Ovary (tissue), 10 donors: ENCODE measurements at places on chromosomes 6 and 20. TPM values are rescaled to one million over a fixed set of nuclear protein-coding genes. Genes with fewer than 3 reads are reported as not detected.

- H3K4me3 ChIP-seq = no peak overlapping the region
- no peaks in the 10 kb centered on the region for H3K27me3 ChIP-seq
- H3K4me1 ChIP-seq = no peaks in the 10 kb centered on the region
- H3K27ac ChIP-seq = no peak overlapping the region
- DNase-seq = no peak
These were observed 47.0 kb downstream of the COL19A1 start for GRCh38 chr6:69913361-69913760.

DNA sequence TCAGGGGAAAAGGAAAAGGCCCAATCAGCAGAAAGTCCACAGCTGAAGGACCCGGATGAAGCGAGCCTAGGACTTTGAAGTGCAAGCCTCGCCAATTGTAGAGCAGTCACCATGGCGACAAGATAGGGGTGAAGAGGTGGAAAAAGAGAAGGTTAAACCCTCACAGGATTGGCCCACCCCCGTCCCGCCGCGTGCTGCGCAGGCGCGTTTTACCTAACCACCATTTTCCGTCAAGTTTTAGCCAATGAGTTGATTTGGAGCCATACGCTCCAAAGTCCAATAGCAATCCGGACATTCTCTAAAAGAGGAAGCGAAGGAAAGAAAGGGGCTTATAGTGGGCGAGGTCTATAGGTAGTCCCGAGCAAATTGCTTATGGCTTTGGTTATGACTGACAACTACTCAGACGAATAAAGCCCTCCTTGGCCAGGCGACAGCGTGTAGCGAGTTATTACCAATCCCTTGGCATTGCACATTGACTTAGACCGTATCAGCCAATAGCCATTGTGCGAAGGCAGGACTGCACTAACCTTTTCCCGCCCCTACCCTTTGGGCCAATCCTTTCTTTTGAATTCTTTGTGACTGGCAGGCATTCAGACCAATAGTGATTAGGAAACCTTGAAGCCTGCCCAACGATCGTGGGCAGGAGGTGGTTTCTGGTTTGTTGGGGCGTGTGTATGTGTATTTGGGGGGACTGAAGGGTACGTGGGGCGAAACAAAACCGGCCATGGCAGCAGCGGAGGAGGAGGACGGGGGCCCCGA, at the start of gene RNF5:
Gene RNF5, plus strand, starts transcription at position 618 of the 759 bp plus-strand sequence. Its CDS starts 107 bp downstream, at position 725.
- H3K27me3 ChIP-seq = no peaks in the 10 kb centered on the region
- peaks cover 6% of the 10 kb centered on the region for H3K4me1 ChIP-seq
- peak within 1 kb of the TSS; percentile 99 for H3K27ac ChIP-seq
- DNase-seq = peak; percentile 94

GRCh38 chr6:64750910-64751309, 956.1 kb downstream of the EYS start:
- H3K27ac ChIP-seq = no peak overlapping the region
- no peak overlapping the region for H3K4me3 ChIP-seq
- no peaks in the 10 kb centered on the region for H3K4me1 ChIP-seq

GRCh38 chr6:17473554-17473953, 80.2 kb downstream of the CAP2 start:
- no peak for DNase-seq
- no peak overlapping the region for H3K27ac ChIP-seq
- H3K27me3 ChIP-seq = no peaks in the 10 kb centered on the region

- no peak overlapping the region for H3K27ac ChIP-seq
- no peak overlapping the region for H3K4me3 ChIP-seq
- DNase-seq = no peak
- H3K27me3 ChIP-seq = no peaks in the 10 kb centered on the region
- H3K36me3 ChIP-seq = no peaks in the 10 kb centered on the region
- H3K4me1 ChIP-seq = peaks cover 14% of the 10 kb centered on the region
These were observed 101.5 kb downstream of the SYCP2 start for GRCh38 chr20:59831916-59832270.

DNA sequence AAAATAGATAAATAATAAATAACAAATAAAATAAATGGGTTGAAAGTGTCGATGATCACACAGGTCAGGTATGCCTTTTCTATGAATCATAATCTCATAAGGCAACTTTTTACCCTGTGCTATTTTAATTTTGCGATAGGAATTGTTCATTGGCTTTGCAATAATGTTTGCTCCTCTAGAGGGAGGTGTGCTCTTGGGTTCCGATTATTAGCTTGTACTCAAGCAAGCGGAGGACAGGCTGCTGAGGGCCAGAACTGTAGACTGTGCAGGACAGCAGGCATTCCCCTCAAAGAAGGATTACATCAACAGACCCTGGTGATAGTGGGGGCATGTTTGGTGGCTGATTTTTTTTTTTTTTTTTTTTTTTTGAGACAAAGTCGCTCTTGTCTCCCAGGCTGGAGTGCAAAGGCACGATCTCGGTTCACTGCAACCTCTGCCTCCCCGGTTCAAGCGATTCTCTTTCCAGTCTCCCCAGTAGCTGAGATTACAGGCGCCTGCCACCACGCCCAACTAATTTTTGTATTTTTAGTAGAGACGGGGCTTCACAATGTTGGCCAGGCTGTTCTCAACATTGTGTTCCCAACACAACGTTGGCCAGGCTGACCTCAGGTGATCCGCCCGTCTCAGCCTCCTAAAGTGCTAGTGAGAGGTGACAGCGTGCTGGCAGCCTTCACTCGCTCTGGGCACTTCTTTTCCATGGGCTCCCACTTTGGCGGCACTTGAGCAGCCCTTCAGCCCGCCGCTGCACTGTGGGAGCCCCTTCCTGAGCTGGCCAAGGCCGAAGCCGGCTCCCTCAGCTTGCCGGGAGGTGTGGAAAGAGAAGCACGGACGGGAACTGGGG, 35.6 kb downstream of the RIOK1 start:
- H3K4me3 ChIP-seq = no peak overlapping the region
- H3K27ac ChIP-seq = no peak overlapping the region
- H3K4me1 ChIP-seq = no peaks in the 10 kb centered on the region
- H3K36me3 ChIP-seq = no peaks in the 10 kb centered on the region

- no peak overlapping the region for H3K4me3 ChIP-seq
- no peaks in the 10 kb centered on the region for H3K36me3 ChIP-seq
- no peak overlapping the region for H3K27ac ChIP-seq
- no peak for DNase-seq
- H3K27me3 ChIP-seq = no peaks in the 10 kb centered on the region
These were observed 89.8 kb upstream of the UST start for GRCh38 chr6:148657048-148657447.

DNA sequence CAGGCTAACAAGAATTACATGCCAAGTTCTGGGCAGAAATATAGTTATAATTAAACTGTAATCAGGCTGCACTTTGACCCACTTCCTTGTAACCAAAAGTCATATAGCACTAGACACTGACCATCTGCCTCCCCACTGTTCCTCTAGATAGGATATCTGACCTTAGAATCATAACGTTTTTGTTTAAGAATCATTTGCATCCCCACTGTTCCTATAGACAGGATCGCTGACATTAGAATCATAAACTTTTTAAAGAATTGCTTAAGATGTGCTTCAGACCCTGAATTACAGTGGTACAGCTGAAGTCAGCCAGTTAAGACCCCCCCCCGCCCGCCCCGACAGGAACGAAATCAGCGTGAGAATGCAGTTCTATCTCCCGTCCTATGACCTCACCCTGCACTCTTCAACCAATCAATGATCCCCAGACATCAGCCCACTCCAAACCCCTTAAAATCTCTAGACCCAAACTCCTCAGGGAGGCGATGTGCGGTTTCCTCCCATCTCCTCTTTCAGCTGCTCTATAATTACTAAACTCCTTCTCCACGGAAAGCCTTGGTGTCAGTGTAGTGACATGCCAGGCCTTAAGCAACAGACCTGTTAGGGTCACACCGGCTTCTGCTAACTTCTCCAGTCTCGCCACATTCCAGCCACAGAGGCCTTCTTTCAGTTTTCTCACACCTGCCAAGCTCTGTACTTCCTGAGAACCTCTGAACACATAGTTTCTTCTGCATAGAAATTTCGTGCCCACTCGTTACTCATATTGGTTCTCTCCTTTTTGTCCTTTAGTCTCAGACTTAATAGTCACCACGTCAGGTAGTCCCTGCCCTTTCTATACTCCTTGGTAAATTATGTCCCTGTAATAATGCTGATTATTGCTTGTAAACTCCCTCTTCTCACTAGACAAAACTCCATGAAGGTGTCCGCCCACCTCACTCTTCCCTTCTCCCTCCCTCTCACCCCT, 93.5 kb downstream of the DTNBP1 start:
- no peak overlapping the region for H3K27ac ChIP-seq
- H3K36me3 ChIP-seq = no peaks in the 10 kb centered on the region
- H3K27me3 ChIP-seq = no peaks in the 10 kb centered on the region
- no peak overlapping the region for H3K4me3 ChIP-seq

DNA sequence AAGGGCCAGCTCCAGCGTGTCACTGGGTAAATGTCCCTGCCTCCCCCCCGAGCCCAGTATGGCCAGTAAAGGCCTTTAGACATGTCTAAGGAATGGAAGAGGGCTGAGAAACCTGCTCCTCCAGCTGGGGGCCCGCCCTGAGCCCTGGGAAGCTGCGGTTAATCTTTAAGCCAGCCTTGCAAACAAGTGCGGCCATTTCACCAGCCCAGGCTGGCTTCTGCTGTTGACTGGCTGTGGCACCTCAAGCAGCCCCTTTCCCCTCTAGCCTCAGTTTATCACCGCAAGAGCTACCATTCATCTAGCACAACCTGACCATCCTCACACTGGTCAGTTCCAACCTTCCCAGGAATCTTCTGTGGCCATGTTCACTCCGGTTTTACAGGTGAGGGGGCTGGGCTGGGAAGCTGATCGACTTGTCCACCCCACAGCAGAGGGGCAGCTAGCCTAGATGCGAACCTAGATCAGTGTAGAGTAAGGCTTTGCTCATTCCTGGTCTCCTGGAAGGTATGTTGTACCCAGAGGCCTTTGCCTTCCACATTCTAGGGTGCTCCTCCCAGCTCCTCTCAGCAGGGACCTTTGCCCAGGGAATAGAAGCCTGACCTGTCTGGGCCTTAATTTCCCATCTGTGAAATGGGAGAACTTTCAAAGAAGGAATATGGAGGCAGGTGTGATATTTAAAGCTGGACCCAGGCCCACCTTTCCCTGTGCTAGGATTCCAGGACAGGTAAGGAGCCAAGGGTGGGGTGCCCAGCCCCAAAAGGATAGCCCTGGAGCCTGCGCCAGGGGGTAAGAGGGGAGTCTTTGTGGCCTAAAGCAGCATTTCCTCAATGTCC, 1.2 kb upstream of the SRC start:
- peaks cover 5% of the 10 kb centered on the region for H3K4me1 ChIP-seq
- no peak overlapping the region for H3K4me3 ChIP-seq
- DNase-seq = no peak
- no peaks in the 10 kb centered on the region for H3K27me3 ChIP-seq

GRCh38 chr6:130961148-130961547, 101.9 kb downstream of the EPB41L2 start:
- H3K4me1 ChIP-seq = no peaks in the 10 kb centered on the region
- H3K4me3 ChIP-seq = no peak overlapping the region
- no peaks in the 10 kb centered on the region for H3K36me3 ChIP-seq
- H3K27ac ChIP-seq = no peak overlapping the region
- DNase-seq = no peak
- H3K27me3 ChIP-seq = no peaks in the 10 kb centered on the region

GRCh38 chr6:14729129-14729871, 516.6 kb upstream of the JARID2 start:
- DNase-seq = no peak
- H3K27me3 ChIP-seq = no peaks in the 10 kb centered on the region
- H3K4me1 ChIP-seq = no peaks in the 10 kb centered on the region
- H3K27ac ChIP-seq = no peak overlapping the region
- no peak overlapping the region for H3K4me3 ChIP-seq

DNA sequence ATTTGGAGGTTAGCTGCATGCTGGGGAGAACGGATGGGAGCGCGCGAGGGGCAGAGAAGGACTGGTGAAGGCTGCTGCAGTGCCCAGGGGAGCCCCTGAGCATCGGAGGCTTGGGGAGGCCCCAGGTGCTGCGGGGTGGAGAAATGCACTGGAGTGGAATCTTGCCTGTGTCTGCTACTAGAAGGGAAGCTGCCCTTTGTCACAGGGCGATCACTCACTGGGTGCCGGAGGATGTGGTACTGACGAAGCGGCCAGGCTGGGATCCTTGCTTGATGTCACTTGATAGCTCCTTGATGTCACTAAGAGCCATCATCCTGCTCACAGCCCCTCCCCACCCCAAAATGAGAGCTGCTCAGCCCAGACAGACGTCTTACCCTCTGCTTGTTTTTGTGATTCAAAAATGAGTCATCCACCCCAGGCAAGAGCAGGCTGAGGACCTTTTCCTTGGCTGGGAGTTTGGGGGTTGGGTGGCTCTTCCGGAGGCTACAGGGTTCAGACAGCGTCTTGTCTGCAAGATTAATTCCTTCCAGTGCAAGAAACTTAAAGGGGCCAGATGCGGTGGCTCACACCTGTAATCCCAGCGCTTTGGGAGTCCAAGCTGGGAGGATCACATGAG, 62.6 kb upstream of the PMEPA1 start:
- H3K36me3 ChIP-seq = no peaks in the 10 kb centered on the region
- no peaks in the 10 kb centered on the region for H3K4me1 ChIP-seq
- no peak overlapping the region for H3K27ac ChIP-seq
- H3K27me3 ChIP-seq = no peaks in the 10 kb centered on the region
- H3K4me3 ChIP-seq = no peak overlapping the region

- no peaks in the 10 kb centered on the region for H3K27me3 ChIP-seq
- no peaks in the 10 kb centered on the region for H3K4me1 ChIP-seq
- no peak overlapping the region for H3K4me3 ChIP-seq
- no peak for DNase-seq
These were observed 872.4 kb downstream of the C6orf118 start for GRCh38 chr6:164436976-164437375.

DNA sequence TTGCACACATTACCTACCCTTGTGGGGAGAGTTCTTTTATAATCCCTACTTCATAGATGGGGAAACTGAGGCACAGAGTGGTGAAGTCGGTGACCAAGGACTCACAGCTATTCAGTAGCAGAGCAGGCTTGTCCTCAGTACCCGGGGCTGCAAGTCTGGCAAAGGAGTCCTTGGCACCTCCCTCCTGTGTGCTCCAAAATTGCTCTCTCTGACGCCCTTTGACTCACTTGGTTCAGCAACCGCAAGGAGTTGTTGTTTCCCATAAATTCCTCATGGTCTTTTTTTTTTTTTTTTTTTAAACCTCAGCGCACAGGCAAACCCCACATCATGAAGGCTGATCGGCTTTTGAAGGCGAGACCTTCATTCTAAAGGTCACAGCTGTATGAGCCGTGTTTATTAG, 143.2 kb downstream of the CEBPB start:
- peak overlapping the region; percentile 45 for H3K27ac ChIP-seq
- peak; percentile 50 for DNase-seq
- no peaks in the 10 kb centered on the region for H3K36me3 ChIP-seq
- no peak overlapping the region for H3K4me3 ChIP-seq
- H3K4me1 ChIP-seq = peaks cover 2% of the 10 kb centered on the region

BEND3 gene
- polyA plus RNA-seq = 1.0 TPM

IL17A gene
- not detected for polyA plus RNA-seq

PHACTR3 gene
- polyA plus RNA-seq = 13.0 TPM

TENT5A gene
- 14.6 TPM for polyA plus RNA-seq

SMPDL3A gene
- 14.1 TPM for polyA plus RNA-seq

RCAN2 gene
- 25.6 TPM for polyA plus RNA-seq

SESN1 gene
- polyA plus RNA-seq = 68.4 TPM

PCMTD2 gene
- polyA plus RNA-seq = 66.0 TPM

GSTA2 gene
- 2.0 TPM for polyA plus RNA-seq

NKX2-4 gene
- polyA plus RNA-seq = not detected

ELOVL4 gene
- polyA plus RNA-seq = 1.6 TPM

EYS gene
- polyA plus RNA-seq = 0.03 TPM

POLR3F gene
- 12.3 TPM for polyA plus RNA-seq

WFDC12 gene
- not detected for polyA plus RNA-seq
